ENCODE measurements at places on chromosomes 13 and 19.
A peak's percentile ranks its signal among the peaks of the same experiment; 100 is the strongest.

DNA sequence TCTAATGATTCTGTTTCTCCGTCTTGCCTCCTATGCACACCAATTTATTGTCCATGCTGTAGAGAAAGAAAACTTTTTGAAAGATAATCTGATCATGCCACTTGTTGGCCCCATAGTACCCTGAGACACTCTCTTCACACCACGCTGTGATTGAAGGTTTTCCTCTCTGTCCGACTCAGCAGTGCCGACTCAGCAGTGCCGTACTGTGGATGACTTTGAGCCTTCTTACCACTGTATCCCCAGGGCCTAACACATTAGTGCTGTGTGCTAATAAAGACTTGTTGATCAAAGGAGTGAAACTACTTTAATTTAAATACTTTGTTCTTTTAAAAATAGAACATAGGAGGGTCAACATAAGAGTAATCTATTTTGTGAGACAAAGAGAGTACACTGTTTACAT, 429.6 kb downstream of the KLF12 start:
- no peak for DNase-seq

GRCh38 chr13:99347911-99348451, 40.8 kb upstream of the GPR183 start:
- no peak for DNase-seq

DNA sequence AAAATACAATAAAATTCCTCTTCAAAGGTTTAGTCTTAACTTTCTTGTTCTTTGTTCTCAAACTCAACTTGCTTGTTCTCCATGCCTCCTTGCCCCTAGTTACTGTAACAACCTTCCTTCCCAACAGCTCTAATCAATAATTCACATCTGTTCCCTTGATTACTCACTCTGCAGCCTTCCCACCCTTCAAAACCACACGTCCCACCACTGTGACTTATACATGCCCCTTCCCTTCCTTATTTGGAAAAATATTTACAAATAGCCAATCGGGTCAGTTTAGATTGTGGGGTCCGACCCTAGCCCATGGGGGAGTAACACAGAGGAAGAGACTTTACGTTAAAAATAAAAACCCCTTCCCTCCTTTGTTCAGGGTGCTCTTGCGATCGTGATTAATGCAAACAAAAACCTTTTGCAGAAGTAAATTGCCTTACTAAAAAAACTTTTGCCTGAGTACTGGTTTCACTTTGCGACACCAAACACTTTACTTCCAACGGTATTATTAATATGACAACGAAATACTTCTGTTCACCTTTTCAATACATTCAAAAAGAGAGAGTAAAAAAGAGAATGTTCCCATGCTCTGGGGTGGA, 512 bp upstream of the ZNF93 start:
- no peak for DNase-seq

- no peak for DNase-seq
Observed at GRCh38 chr19:3808420-3809143, 22.4 kb upstream of the MATK start.

DNA sequence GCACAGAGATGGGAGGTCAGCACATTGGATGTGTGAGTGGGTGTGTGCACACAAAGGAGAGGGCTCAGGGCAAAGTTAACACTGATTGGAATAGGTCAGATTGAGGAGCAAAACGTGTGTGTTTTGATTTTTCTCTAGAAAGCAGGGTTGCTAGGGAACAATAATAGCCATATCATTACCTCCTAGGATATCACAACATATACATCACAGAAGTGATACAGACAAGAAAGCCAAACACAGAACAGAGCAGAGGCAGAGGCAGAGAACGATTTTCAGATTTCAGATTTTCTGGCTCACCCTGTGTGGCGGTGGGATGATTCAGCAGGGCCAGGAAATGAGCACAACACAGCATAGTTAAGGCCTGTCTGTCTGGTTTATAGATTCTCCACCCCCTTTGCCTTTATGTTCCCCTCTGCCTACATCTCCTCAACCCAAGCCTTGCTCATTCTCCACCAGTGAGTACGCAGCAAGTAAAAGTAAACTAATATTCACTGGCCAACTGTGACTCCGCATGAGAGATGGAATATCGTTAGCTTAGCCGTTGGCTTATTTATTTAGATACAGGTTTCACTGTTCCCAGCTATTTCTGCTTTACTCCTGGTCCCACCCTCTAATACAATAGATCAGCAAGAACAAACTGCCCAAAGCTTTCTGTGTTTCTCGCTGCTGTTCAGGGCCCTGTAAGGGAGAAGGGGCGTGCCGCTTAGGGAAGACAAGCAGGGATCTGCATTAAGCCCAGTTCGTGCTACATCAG, 182.7 kb upstream of the TSC22D1 start:
- no peak for DNase-seq

DNA sequence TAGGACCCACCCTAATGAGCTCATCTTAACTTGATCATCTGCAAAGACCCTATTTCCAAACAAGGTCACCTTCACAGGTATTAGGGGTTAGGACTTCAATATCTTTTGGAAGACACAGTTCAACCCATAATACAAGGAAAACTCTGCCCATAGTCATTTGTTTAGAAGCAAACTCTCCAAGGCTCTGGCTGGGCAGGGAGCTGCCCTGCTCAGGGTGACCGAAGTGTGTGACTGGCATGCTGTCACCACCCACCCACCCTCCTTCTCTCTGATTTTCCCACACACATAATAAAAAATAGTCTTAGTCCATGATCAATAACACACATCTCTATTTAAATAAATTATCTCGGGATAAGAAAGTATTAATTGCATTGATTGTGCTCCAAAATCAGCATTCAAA, 161.1 kb downstream of the KCTD15 start:
- no peak for DNase-seq

- peak; percentile 51 for DNase-seq
Observed at GRCh38 chr19:10505583-10506229, 2.5 kb upstream of the KEAP1 start.

DNA sequence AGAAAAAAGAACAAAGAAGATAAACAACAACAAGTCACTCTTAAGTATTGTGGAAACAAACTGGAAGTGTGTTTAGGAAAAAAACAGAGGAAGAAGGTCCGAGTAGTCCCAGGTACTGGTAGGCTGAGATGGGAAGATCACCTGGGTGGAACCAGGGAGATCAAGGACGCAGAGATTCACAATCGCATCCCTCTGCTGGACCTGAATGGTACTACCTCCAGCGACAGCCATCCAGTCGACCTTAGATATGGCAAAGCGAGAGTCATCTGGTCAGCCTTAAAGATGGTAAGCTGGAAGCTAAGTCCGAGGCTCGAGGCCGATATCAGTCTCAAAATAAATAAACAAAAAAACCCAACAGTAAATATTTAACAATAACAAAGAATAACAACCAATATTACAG, 44.9 kb upstream of the ZNF91 start:
- DNase-seq, result no peak

- DNase-seq, result no peak
Observed at GRCh38 chr13:62837895-62838294, 1422.2 kb upstream of the PCDH20 start.

GRCh38 chr13:60094385-60095088, 69.2 kb downstream of the DIAPH3 start:
- DNase-seq, result no peak

DNA sequence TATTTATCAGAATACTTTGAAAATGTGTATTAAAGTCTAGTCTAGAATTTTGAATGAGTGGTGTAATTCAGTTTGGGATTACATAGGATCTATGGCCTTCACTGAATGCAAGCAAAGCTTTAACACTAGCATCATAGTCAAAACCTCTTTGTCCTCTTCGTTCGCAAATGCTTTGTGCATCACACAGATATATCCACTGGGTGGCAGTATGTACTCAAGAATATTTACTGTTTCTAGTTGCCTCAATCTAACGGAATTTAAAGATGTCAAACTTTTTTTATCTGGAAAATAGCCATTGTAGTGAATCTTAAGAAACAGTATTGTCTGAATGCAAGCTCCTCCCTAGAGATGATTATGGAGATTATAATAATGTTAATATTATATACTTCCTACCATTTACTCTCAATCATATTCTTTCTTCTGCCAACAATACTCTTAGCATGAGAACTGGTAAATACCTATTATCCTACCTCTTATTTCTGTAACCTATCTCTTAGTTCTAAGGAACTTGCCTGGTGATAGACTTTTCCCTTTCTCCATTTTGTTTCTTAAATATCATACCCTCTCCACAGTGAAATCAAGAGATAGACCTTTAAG, 25.8 kb downstream of the LACC1 start:
- no peak for DNase-seq

DNA sequence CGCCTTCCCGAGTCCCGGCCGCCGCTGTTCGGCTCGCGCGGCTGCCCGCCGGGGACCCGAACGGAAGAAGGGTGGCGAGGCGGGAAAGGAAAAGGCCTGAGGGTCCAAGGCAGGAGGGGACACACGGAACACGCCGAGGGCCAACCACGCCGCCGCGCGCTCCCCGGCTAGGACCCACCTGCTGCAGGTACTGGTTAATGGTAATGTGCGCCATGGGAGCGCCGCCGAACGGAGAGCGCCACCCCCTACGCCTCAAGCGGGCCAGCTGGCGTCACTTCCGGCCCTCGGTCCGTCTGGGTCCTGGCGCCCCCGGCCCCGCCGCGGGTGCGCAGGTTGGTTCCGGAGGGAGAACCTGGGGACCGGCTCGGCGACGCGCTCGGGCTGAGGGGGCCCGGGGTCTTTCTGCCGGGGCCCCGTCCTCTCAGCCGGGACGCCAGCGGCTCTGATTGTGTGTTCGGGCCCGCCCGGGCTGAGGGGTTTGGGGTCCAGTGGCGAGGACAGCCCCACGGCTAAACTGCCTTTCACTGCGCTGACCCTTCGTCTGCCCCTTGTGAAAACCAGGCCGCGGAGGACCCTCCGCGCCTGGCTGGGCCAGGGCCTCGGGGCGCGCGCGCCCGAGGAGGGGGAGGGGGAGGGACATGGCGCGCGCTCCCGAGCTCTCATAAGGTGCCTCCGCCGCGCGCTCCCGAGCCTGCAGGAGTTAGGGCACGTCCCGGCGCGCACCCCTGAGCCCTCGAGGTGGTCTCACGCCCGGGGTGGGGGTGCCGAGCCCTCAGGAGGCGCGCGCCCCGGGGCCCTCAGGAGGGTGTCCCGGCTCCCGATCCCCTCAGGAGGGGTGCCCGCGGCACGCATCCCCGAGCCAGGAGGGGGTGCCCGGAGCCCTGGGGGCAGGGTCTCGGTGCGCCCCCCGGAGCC, at the start of gene PCID2:
PCID2 (minus strand) TSS at position 249 of the 915 bp plus-strand sequence; CDS start at position 214, 35 bp downstream.
- peak; percentile 50 for DNase-seq
